ENCODE measurements at places on chromosomes 2 and 18.
A peak's percentile ranks its signal among the peaks of the same experiment; 100 is the strongest.

DNA sequence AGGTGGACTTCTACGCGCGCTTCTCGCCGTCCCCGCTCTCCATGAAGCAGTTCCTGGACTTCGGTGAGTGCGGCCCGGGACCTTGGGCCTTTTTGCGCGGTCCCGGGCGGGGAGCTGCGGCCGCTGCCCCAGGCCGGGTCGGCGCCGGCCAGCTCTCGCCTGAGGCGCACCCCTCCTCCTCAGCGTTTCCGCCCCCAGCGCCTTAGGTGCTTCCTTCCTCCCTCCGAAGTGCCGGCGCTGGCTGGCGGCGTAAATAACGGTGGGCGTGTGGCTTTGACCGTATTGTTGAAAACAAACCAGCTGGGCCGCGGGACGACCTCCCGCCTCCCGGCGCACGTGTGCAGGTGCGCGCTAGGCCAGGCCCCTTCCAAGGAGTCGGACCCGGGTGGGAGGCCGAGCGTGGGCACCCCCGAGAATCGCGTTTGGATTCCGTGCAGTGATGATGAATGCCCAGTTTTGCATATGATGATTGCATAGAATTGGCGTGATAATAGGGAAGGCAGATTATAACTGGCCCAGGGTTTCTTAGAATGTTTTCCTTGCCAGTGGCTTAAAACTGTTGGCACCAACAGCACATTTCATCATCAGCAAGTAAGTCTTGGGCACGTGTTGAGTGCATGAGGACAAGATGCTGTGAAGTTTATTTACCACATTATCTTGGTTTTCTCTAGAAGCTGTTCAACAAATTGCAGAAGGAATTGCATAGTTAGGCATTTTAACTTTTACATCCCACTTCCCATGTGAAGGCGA, 569 bp downstream of the PDK1 start:
- no peak for DNase-seq

GRCh38 chr2:172823261-172823850, 87.7 kb downstream of the RAPGEF4 start:
- no peak for DNase-seq

DNA sequence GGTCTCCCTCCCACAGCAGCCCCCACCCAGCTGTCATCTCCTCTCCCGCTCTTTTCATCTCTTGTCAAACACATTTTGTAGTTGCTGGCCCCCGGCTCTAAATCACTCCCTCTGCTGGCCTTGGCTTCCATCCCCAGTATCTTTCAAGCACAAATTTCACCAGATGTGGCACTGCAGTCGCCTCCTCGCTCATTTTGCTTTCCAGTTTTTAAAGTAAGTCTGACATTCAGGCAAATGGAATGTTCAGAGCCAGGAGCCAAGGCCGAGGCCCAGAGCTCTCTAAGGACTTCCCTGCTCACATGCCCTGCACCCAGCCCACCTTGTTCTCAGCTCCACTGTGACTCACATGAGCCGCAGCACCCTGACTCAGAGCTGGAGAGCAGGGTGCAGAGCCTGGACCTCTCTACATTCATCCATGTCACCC, 158.4 kb downstream of the GALNT14 start:
- no peak for DNase-seq

DNA sequence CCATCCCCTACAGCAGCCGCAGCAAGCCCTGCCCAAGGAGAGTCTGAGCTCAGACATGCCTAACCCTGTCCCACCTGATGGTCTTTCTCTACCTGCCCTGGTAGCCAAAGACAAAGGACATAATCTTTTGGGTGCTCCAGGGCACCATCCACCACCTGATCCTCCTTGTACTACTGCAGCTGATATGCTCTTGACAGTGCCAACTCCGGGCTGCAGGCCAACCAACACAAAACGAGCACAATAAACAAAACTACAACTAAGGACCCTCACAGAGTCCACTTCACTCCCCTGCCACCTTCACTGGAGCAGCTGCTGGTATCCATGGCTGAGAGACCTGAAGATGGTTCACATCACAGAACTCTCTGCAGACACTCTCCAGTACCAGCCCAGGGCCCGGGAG, 106.3 kb downstream of the GRB14 start:
- DNase-seq: peak; percentile 14

DNA sequence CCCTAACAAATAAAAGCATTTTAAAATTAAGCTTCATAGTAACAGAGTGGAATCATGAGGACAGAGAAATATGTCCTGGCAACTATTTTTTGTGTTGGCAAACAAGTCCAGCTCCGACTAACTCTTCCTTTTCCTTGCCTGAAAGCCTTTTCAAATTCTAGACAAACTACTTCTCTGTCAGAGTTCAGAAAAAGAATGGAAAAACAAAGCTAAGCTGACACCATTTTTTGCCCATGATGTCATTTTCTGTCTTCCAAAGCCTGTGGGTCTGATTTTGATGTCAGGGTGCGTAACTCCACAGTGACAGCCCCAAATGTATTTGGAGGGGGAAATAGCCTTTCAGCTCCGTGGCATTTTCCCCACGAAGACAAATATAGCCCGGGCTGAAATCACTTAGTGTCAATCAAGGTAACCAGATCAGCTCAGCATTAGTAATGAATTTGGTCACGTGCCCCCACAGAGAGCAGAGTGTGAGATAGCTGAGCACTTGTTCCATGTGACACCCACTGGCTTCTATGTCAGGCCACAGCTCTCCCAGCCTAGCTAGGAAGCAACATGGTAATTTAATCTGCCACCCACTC, 233.0 kb upstream of the SIX2 start:
- DNase-seq: no peak

- DNase-seq: peak; percentile 0
These were observed 108.3 kb downstream of the PIEZO2 start for GRCh38 chr18:11040823-11041656.

DNA sequence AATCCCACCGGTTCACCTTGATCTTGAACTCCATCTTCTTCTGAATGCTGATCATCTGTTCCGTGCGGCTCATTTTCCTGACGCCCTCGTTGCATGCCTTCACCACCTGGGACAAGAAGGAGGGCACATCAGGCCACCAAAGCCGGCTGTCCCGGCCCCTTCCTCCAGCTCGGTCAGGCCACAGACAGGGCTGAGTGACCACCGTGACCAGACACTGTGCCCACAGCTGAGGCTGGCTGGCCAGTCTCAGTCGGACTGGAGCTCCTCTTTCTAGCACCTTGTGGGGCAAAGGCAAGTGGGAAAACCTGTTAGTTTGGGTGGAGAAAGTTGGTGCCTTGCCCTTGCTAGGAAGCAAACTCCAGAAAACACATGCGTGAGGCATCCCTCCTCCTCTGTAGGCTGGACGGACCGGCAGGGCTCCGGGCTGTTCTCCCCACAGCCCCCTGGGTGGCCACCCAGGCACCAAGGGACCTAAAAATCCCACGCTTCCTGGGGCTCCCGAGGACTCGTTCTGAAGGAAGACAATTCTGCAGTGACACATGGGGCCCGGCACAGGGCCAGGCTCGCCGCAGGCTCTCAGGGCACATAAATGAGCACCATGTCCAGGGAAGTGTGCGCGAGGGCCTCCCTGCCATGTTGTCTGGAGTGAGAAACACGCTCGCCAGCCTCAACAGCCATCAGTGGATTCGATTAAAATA, 15.3 kb downstream of the SNORC start:
- no peak for DNase-seq

GRCh38 chr2:8790739-8791162, 46.7 kb downstream of the KIDINS220 start:
- DNase-seq: no peak

GRCh38 chr18:4636967-4637366, 181.9 kb upstream of the DLGAP1 start:
- no peak for DNase-seq

- no peak for DNase-seq
These were observed 1.1 kb upstream of the EPC2 start for GRCh38 chr2:148643421-148643820.

- DNase-seq: no peak
These were observed 138.6 kb downstream of the BCL2 start for GRCh38 chr18:63180971-63181376.

- DNase-seq: no peak
These were observed 47.5 kb upstream of the PTMA start for GRCh38 chr2:231660860-231661259.

DNA sequence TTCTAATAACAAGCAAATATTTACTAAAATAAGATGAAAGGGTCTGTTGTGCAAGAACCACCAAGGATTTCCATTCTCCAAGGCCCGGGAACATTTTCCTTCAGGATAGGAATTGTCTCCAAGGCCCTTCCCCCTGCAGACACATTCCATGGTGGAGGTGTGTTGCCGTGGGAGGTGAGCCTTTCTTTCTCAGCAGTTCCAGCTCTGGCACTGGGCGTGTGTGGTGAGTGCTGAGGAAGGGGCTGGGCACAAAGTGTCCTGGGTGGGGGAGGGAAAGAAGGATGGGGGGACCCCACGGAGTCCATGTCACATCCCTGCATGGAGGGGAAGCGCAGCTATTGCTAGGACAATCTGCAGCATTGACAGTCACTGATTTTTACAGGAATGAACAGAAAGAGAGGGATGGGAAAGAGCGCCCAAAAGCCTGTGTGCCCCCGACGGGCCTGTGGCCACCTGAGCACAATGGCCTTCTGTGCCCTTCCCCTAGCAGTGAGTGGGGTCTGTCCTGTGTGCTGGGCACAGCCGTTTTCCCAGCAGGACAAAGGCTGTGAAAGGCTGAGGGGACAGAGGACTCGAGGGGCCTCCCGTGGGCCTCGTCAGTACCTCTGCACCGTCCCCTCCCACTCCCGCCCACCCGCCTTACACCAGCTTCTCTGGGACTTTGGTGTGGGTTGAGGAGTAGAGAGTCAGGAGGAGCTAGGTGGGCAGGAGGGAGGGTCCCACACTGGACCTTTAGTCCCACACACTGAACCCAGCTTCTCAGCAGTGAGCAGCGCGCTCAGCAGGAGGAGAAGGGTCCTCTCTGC, 79.8 kb downstream of the PTGR3 start:
- no peak for DNase-seq

DNA sequence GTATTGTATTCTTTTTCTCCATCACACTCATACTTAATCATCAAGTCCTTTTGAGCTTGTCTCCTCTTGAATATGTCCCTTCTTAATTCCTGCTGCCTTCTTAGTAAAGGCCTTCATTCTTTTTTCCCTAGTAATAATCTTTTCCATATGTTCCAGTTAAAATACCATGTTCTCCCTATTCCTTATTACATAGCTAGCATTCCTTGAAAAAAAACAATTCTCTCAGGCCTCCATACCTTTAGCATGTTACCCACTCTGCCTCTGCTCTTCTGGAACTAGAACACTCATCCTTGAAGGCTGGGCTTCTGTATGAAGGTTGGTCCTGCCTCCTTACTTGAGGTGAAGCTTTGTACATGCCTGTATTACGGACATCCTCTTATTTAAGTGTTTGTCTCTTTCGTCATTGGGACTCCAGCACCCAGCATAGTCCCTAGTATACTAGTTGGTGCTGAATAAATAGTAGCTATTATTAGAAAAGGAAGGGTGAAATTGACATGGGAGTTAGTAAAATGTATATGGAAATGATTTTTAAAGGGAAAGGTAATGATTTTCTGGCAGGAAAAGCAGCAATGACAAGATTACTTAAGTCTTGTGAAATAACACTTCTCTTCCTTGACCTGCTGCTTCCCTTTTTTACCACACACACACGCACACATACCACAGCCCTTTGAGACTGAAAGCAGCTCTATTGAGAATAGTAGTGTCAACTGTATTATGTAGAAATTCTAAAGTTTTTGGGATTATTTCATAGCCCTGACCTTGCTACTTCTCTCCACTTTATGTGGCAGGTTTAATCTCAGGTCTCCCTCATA, 45.6 kb downstream of the REL start:
- DNase-seq: no peak

GRCh38 chr2:175111200-175111657, 56.8 kb downstream of the ATF2 start:
- no peak for DNase-seq

GRCh38 chr2:101272045-101272784, 19.5 kb downstream of the CNOT11 start:
- no peak for DNase-seq

DNA sequence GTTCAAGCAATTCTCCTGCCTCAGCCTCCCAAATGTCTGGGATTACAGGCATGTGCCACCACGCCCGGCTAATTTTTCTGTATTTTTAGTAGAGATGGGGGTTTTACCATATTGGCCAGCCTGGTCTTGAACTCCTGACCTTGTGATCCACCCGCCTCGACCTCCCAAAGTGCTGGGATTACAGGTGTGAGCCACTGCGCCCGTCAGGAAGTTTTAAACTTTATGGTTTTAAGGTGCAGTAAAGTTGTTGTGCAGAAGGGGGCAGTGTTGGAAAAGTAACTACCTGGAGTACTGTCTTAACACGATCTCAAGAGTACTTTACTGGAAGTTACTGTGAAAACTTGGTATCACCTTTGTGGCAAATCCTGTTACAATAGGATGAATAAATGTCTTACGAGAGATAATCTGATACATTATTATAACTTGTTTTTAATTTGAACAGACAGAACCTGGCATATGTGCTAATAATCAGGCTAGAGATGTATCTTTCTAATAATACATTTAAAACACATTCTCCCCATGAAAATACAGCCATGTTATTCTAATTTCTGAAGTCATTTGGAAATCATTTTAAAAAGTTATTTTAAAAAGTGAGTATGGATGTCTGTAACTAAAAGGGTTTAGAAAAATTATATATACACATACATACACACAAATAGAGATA, 10.8 kb downstream of the SPDYA start:
- no peak for DNase-seq

GRCh38 chr18:55090564-55091188, 131.4 kb upstream of the CCDC68 start:
- no peak for DNase-seq

DNA sequence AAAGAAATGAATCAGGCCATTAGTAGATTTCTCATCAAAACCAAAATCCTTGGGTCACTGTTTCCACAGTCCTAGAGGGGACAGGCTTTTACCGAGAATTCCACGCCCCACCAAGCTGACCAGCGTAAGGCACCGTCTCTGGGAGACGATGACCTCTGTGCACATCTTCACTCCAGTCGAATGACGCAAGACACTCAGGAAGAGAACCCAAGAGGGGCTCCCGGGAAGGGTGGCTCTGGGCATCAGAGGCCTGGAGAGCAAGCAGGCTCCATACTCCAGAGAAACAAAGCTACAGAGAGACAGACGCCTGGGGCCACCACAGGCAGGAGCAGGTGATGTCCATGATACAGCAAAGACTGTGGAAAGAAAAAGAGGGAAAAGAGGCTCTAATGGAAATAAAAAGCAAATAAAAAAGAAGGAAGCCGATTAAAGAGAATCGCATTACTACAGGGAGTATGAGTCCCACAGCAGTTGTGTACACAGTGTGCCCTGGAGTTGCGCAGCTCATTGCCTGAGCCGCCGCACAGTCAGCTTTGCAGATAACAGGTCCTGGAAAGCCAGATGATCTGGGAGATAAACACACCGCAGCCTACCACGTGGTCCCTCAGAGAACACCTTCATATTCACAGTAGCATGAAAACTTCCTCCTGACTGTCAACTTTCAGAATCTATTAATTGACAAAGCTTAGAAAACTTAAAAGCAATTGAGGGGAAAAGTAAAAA, 572.7 kb upstream of the SALL3 start:
- peak; percentile 24 for DNase-seq
